ENCODE measurements at places on chromosomes 11 and 22.
A peak's percentile ranks its signal among the peaks of the same experiment; 100 is the strongest.

GRCh38 chr11:127574478-127574877 lies 573.9 kb upstream of the KIRREL3 start:
- no peak for DNase-seq

GRCh38 chr11:124902616-124903015 lies 5.0 kb upstream of the ROBO4 start:
- DNase-seq = no peak

GRCh38 chr11:65945941-65946558 lies 770 bp downstream of the TSGA10IP start:
- no peak for DNase-seq

DNA sequence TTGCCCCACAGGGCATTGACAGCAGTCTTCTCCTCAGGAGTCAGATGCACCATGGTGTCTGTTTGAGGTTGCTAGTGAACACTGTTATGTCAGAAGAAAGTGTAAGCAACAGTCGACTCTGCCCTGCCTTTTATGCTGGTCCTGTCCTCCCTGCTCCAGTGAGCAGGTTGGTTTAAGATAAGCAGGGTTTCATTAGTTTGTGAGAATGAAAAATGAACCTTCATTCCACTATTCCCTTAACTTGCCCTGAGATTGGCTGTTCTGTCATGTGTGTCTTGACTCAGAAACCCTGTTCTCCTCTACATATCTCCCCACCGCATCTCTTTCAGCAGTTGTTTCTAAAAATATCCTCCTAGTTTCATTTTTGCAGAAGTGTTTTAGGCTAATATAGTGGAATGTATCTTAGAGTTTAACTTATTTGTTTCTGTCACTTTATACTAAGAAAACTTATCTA lies at the start of gene HBD:
TSS of gene HBD (minus strand) at position 103 of the 454 bp plus-strand sequence. CDS start at position 53, 50 bp downstream.
- no peak for DNase-seq

DNA sequence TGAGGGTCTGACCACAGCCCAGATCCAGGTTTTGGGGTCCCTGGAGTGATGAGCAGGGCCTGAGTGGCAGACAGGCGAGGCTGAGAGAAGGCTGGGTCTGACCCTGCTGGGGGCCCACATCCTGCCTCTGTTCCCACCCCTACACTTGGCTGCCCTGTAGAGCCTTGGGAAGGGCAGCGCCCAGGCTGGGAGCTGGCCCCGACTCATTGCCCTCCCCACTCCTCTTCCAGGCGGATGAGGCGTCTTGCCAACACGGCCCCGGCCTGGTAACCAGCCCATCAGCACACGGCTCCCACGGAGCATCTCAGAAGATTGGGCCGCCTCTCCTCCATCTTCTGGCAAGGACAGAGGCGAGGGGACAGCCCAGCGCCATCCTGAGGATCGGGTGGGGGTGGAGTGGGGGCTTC lies 4.9 kb downstream of the DERL3 start:
- no peak for DNase-seq

DNA sequence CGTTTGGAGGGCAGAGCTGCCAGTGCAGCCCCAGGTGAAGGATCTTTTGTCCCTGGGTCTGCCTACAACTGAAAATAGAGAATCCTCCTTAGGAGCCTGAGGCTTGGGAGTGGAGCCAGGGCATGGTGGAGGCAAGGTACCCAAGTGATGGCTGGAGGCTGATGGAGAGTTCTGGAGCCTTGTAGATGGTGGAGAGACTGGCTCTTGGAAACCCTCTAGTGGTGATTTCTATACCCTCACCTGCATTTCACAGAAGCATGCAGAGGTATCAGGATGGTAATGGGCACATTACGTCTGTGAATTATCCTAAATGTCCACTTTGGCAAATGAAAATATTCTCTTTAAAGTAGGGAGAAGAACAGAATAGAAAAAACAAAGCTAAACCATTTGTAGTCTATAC lies 44.4 kb downstream of the INSC start:
- no peak for DNase-seq

DNA sequence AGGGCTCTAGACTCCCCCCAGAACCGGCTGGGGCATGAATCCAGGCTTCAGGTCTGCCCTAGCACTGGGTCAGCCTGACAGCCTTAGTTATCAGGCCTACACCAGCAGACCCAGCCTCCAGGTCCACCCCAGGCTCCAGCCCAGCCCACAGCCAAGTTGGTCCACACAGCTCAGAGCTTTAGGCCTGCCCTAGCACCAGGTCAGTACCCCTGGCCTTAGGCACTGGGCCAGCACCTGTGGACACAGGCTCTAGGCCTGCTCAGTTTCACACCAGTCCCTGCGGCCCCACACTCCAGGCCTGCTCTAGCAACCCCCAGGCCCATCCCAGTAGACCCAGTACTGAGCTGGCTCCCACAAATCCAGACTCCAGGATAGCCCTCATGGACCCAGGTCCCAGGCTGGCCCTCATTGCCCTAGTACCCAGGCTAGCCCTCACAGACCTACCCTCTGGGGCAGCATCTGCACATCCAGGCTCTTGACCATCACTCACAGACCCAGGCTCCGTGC lies 52.7 kb downstream of the CLPB start:
- no peak for DNase-seq

DNA sequence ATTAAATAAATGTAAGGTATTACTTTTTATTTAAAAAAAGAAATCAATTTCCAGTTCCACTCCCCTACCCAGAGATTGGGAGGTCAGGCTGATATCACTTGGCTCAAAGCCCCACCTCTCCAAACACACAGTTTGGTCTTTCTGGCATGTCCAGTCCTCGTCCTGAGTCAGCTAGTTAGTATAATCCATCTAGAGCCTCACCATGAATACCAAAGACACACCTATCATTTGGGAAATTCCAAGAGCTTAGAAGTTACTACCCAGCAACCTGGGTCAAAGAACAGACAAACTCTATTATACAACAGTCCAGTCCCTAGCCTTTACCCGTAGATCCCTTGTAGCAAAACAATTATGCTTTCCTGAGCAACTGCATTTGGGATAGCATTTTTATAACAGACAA lies 9.4 kb downstream of the TREH start:
- no peak for DNase-seq

DNA sequence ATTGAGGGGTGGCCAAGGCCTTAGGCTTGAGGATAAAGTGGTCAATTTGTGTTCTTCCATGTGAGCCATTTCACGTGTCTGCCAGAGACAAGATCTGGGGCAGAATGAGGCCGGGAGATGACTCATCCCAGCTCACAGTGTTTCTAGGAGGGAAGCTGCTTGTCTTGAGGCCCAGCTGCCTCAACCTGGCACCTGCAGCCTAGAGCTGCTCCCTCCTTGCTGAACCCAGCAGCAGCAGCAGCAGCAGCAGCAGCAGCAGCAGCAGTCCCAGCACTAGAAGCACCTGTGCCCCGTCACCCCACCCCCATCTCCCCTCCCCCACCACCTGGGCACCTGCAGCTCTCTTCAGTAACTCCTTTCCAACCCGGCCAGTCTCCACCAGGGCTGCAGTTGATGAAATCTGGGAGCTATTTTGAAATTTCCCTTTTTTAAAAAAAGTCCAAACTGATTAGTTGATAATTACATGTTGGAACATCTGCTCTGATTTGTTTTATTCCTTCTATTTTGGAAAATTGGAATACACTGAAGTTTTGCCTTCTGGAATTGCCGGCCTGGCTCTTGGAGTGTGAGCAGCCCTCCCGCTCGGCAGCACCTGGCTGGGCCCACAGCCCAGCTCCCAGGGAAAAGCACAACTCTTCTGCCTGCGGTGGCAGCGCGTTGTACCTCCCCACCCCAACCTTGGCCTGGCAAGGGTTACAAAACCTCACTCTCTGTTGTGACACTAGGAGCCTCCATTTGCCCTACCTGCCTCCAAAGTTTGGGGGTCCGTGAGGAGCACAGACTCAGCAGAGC lies 143.5 kb downstream of the NXPE2 start:
- no peak for DNase-seq

GRCh38 chr11:13850231-13851005 lies 112.1 kb upstream of the SPON1 start:
- DNase-seq = no peak

DNA sequence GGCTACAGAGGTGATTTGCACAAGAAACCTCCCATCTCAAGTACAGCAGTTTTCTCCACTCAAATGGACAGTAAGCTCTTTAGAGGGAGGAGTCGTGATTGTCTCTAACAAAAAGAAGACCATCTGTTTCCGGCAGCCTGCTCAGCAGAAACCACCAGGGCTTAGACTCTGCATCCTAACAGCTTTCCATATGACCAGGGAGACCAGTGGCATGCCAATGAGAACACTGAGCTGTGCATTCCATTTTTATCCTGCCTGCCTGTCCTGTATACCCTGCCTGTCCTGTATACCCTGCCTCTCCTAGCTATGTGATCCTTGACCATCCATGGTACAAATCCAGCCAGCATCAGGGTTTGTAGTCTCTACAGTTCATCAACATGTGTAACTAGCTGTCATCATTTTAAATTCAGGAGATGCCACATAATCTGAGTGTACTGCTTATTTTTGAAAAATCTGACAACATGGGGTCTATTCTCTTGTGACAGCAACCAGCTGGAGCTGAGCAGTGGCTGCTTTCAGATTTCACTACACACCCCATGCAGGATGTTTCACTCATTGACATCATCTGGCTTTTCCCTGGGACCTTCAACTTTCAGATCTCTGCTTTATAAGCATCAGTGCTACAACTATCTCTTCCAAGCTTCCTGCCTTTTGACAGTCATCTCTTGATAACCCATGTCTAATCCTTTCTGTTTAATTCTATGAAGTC lies 50.5 kb upstream of the POU2AF2 start:
- DNase-seq = no peak

- DNase-seq = peak; percentile 56
Measured at GRCh38 chr22:42964994-42965699, 49.8 kb downstream of the PACSIN2 start.

Data from skeletal muscle cell (primary cell).